ENCODE measurements at places on chromosomes 13 and 19.

DNA sequence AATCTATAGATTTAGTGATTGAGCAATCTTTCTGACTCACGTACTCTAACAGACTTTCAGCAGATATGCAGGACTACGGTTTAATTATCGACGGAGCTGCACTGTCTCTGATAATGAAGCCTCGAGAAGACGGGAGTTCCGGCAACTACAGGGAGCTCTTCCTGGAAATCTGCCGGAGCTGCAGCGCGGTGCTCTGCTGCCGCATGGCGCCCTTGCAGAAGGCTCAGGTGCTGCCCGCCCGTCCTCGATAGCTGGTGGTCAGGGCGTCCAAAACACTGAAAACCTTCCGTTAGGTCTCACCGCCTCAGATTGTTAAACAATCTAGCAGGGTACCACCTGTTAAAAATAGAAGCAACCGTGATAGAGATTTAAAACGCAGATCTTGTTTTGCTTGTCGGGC, 113.2 kb upstream of the MCF2L start:
- no peak for DNase-seq

GRCh38 chr19:32138416-32138815, 207.0 kb upstream of the ZNF507 start:
- no peak for DNase-seq

DNA sequence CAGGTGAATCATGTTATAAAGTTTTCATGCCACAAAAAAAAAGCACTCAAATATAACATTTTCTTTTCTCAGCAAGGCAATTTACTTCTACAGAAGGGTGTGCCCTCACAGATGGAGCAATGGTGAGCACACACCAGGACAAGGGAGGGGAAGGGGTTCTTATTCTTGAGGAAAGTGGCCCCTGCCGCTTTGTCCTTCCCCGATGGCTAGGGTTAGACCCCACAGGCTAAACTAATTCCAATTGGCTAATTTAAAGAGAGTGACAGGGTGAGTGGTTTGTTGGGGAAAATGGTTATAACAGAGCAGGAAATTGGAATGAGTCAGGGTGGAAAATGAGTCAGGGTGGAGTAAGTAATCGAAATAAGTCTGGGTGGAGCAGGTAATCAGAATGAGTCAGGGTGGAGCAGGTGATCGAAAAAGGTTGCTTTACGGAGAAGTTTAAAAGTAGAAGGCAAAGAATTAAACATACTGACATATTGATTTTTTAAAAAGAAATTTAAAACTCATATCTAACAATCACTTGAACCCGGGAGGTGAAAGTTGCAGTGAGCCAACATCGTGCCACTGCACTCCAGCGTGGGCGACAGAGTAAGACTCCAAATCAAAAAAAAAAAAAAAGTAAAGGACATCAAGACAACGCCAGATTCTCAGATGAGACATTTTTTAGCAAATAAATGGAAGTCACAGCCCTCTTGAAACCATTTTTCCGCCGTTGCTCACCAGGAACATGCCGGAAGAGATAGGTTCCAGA, 813 bp downstream of the ZNF562 start:
- DNase-seq, result peak; percentile 10

GRCh38 chr19:33590224-33590623, 31.5 kb upstream of the CHST8 start:
- DNase-seq, result no peak

- no peak for DNase-seq
Measured at GRCh38 chr13:73248711-73249580, 190.1 kb downstream of the KLF5 start.

GRCh38 chr13:34201050-34201913, 383.3 kb downstream of the RFC3 start:
- no peak for DNase-seq

DNA sequence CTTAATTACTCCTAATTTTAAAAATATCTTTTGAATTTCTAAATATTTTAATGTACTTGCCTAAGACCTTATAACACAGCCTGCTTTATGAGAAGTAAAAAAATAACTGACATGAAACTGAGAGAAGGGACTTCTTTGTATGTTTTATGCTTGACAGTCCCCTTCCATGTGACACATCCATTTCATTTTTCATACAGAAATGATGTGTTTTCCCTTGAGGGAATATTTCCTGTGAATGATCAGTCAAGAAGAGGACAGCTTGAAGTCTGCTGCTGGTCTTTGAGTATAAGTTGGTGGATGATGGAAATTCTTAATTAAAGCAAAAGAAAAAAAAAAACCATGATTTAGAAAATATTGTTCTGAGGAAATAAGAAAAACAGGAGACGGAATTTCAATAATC, 230.4 kb upstream of the KLHL1 start:
- no peak for DNase-seq

- no peak for DNase-seq
Measured at GRCh38 chr19:18329035-18329376, 6.1 kb upstream of the LSM4 start.

DNA sequence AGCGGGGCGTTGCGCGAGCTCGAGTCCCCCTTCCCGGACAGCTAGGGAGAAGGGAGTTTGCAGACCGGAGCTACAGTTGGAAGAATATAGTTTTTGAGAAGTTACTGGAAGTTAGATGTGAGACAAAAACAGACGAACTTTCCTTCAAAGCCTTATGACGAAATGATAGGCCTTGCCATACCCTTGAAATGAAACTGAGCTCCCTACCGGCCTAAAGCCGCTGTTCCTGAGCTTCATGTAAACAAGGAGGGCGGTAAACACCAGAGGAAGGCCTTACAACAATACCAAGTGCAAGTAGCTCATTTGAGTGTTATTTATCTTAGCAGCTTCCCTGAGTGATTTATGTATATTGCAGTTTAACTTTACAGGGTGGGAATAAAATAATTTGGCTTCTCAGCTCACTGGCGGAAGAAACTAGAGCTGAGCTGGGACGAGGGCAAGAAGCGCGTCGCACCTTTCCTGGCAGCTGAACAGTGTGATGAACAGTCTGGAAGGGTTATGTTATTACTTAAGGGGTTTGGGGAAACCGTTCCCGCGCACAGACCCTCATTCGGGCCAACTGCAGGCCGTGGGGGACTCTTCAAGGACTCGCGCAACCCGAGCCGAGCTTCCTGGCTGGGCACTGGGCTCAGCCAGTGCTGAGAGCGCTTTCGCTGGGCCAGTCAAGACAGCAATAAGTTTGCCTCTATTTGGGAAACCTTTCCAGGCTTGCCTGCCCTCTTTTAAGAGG, 111.2 kb downstream of the KCNRG start:
- peak; percentile 32 for DNase-seq

GRCh38 chr19:40740747-40741146, 9.5 kb downstream of the ACTMAP start:
- DNase-seq, result no peak

DNA sequence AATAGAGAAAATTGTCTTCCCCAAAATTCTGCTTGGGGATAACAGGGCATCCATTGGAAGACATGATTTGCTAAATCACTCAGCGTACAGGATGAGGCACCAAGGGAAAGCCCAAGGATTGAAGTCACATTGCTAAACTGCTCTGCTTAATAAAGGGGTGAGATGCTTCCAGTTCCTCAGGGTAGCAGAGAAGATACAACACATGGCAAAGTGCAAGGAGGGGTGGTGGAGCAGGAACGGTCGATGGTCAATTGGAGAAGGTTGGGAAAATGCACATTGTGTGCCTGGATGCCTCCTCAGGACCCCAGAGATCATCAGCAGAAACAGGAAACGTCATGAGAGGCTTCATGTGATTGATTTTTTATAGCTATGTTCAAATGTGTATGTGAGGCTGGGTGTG, 116.3 kb upstream of the SOX1 start:
- DNase-seq, result no peak

DNA sequence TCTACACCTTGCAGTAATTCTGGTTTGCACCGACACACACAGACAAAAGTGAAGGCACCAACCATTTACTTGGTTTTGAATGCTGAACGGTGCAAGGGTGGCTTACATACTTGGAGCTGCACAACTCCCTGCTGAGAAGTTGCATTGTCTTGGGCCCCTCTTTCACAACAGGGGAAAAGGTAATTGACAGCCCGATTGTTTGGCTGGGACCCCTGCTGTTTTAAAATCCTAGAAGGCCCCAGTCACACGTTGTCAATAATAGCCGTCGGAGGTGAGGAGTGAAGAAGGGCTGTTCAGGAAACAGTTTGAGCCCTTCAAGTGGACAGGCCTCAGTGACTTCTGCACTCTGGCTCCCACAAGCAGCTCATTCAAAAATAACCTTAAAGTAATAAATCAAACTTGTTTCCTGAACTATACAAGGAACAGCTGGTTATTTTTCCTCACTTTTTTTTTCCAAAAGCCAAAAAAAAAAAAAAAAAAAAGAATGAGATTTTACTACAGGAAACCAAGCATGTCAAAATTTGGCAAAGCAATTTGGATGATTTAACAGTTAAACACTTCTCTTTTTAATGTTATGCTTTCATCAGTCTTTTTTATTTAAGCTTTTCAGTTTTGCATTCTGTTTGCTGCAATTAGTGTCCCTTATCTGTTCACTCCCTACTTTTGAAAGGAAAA, 19.0 kb upstream of the SPRY2 start:
- DNase-seq, result no peak

- DNase-seq, result no peak
Measured at GRCh38 chr13:48437371-48437770, 24.5 kb upstream of the LPAR6 start.

DNA sequence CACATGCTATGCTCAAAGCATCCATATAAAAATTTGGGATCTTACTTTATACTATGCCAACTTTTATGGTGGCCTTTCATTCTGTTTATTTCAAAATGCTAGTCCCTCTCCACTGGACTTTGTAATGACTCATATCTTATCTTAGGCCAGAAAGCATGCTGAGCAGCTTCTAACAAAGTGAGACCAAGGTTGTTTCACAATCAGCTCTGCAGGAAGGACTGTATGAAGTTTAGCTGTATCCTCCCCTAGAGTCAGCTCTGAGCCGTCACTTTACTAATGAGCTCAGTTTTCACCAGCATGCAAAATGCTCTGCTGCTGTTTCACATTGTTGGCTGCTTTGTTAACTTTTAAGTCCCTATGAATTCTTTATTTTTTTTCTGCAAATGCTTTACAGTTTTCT, 1608.8 kb downstream of the OLFM4 start:
- DNase-seq, result no peak

- no peak for DNase-seq
Measured at GRCh38 chr13:113411216-113412023, 41.9 kb downstream of the ADPRHL1 start.

DNA sequence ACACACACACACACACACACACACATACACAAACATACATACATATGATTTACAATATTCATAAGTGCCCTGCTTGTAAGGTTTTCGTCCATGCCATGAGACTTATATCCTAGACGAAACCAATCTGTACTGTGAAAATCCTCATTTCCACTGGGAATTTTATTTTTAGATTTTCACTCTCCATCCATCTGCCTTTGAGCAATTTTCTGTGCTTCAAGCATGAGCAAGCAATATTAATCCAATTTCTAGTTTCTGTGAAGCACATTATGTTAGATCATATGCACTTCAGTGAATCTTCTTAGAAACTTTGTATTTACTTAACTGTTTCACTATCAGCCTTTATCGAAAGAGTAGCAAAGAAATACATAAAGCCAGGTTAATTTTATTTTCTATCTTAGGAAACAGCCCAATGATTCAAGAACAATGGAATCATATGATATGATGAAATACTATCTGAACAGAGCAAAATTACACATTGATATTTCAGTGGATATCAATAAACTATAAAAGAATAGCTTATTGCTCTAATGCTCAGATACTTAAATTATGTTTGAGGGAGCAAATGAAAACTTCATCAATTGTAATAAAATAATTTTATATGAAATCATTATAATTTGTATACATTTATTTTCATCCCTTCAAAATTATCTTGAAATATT, 1100.7 kb upstream of the MIR17HG start:
- DNase-seq, result no peak

DNA sequence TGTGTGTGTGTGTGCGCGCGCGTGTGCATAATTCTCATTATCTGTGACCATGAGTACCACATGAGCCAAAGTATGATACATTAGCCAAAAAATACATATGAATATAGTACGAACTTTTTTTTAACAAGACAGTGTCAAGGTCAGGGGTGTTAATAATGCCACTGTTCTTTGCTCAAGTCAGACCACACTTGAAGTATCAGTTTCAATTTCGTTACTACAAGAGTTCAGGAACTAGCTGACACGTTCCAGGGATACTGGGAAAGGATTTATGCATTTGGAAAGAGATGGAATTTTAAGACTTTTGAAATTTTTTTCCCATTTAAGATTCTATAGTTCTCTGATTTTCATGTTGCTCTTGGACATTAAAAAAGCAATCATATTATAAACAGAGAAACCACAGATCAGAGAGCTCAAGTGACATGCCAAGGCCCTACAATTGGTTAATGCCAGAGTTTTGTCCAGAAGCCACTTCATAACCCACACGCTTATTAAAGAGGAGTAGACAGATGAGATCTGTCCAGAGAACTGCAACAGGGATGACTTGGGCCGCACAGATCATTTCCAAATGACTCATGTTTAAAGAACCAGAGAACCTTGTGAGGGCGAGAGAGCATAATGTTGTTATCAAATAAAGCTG, 718.8 kb upstream of the SGCG start:
- DNase-seq, result no peak

GRCh38 chr13:48978942-48979601, 3.4 kb downstream of the FNDC3A start:
- no peak for DNase-seq

DNA sequence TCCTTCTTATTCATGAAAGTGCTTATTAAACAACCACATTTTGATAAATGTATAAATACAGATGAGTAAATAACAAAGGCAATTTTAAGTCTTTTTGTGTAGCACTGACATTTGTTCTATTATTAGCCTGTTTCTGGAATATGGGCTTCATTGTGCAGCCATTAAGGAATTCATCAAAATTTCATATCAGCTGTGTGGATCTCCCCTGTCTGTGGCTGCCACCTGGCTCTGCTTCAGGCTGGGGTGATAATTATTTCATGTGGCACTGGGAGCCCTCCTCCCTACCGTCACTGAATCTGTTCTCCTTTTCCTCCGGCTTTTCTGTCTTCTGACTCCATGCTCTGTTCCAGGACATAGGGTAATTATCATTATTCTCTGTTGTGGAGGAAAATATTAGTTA, 57.1 kb downstream of the LMO7 start:
- no peak for DNase-seq

Measured in activated CD4-positive, alpha-beta T cell treated with anti-CD3 and anti-CD28 coated beads, Interleukin-2, amount 10 ng/mL, durations not matched to agents 7 days and 5 days (primary cell).